ENCODE measurements at places on chromosomes 5 and 9.

GRCh38 chr5:56849671-56850070 is 34.3 kb downstream of the MAP3K1 start:
- no peak for DNase-seq

GRCh38 chr9:131525643-131526565 is 5.2 kb downstream of the UCK1 start:
- no peak for DNase-seq

GRCh38 chr9:27473111-27473529 is 51.0 kb upstream of the IFNK start:
- DNase-seq: no peak

DNA sequence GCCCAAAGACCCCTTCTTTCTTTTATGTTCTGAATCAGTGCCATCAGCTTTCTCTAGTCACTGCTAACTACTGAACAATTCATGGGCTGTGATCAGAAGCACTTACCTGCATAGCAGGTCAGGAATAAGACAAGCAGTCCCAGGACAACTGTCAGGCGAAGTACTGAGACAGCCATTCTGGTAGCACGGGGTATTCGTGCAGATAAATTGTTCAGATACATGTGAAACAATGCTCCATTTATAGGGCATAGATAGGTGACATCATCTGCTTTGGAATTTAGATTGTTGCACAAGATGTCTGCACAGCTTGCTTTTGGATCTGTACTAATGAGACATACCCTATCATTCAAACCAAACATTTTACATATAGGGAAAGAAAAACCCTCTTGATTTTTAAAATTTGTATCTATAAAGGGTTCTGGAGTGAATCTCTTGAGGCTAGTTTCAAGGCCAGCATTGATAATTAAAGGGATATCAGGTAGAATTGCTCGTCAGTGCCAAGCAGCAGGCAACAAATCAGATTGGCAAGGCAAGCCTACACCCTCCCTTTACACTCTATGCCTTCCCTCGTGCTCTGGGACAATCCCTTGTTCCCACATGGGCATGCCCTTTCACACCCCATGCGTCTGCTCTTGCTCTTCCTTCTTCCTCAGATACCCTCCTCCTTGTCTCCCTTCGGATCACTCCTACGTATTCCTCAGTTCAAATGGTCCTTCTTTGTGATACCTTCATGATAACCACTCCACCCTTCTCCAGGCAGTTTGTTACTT is at the start of gene C5orf46:
Gene C5orf46 (minus strand): TSS at position 213 of the 770 bp plus-strand sequence. CDS start 37 bp downstream, at position 176.
- no peak for DNase-seq

DNA sequence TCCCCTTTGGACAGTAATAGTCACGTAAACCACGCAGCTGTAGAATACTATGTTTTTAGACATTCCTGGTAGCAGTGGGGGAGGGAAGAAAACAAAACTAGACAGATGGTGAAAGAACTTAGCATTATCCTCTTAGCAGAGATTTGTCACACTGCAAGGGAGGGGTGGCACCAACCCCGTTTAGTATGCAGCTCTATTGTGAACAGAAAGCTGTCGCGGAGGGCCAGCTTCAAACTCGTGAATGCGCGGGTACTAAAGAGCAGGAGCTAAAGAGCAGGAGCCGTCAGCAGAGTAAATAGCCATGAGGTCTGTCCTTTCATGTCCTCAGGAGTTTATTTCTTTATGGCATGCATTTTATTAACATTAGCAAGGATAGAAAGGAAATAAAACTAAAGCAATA is 141.9 kb upstream of the SLC12A2 start:
- DNase-seq: no peak

DNA sequence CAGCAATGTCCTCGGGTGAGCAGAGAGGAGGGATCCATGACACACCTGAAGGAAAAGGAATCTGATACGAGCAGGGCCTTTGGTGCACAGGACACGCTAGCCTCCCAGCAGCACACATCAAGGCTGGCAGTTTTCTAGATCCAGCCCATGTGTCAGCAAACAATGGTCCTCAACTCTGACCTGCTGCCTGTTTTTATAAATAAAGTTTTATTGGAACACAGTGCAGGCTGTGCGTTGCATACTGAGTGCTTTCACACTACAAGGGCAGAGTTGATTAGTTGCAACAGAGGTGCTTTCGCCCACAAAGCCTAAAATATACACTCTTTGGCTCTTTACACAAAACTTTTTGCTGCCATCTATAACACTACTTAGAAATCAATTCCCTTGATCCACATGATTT is 147.1 kb downstream of the MYO10 start:
- DNase-seq: no peak

GRCh38 chr5:82560561-82560960 is 282.4 kb upstream of the RPS23 start:
- no peak for DNase-seq

DNA sequence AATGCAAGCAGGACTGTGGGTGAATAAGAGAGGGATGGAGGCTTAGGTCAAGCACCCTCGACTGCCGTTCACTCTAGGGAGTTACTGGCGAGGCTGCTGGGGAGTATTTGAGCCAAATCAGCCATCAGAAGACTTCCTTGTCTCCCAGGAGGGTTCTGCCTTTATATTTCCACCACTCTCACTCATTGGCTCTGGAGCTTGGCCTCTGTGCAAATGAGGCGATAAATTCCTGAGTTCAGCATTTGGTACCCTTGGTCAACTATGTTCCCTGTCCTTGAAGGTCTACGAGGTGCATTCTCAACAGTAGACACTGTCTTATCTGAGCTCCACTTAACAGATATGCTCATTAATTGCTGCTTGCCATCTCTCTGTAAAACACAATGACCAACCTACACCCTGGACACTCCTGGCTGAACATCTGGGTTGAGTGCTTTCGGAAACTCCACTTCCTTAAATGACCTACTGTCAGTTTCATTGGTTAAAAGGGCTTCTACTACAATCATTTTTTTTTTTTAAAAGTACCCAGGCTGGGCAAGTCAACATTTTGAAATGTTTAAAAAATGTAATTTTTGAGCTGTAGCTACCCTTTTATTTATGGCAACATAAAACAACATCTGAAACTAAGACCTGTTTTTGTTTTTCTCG is 153.2 kb downstream of the NTRK2 start:
- no peak for DNase-seq

DNA sequence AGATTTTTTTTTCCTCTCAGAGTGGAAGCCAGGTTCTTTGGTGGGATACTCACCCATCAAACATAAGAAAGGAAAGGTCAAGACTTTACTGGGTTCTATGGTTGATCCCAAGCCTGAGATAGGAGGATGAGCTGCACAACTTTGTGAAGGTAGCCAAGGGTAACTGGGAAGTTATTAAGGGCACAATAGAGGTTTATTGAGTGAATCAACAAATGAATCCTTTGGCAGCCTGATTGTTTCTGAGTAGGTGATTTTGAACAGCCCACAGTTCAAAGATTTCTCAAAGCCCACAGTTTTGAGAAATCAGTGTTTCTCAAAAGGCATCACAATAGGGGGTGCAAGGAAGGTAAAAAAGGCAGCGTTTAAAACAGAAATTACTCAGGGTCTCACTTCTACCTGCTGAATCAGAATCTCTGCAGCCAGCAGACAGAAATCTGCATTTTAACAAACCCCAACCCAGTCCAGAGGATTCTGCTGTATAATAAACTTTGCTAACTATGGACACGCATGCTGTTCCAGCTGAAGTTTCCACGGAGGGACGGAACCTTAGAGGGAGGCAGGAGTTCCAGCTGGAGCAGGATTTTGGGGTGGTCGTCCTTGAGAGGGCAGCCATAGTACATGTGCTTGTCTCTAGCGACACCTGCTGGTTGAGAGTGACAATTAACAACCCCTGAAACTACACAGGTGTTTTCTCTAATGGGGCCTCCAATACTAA is 32.7 kb upstream of the FSD1L start:
- peak; percentile 40 for DNase-seq

DNA sequence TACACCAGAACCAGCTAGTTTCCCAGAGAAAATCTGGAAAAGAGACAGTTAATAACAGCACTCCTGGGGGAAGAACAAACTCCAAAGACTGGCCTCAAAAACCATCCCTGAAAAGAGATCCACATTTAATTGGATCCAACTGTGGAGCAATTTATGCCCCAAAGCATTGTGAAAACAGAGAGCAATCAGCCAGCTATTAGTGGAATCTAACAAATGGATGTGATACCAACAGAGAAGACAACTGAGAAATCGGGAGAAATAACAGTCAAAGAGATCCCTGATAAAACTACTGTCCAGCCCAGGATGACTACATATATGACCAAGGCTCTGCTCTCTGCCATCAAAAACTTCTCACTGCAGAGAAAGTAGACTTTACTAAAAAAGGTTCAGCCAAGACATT is 40.5 kb upstream of the TRIO start:
- DNase-seq: no peak

DNA sequence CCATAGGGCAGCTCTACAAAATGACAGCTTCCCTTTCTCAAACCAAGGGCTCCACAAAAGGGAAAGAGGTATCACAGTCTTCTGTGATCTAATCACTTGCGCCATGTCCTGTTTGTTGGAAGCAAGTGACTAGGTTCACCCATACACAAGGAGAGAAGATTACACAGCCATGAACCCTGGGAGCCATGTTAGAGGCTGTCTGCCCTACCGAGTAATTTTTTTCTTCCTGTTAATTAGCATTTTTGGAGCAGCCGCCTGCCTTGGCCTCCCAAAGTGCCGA is 33.2 kb upstream of the GOLPH3 start:
- no peak for DNase-seq
